Caudate nucleus (tissue), 63 donors: ENCODE measurements at places on chromosomes 7 and 10.
A peak's percentile ranks its signal among the peaks of the same experiment; 100 is the strongest.

GRCh38 chr7:126569402-126569801 lies 683.3 kb downstream of the GRM8 start:
- DNase-seq, result no peak

DNA sequence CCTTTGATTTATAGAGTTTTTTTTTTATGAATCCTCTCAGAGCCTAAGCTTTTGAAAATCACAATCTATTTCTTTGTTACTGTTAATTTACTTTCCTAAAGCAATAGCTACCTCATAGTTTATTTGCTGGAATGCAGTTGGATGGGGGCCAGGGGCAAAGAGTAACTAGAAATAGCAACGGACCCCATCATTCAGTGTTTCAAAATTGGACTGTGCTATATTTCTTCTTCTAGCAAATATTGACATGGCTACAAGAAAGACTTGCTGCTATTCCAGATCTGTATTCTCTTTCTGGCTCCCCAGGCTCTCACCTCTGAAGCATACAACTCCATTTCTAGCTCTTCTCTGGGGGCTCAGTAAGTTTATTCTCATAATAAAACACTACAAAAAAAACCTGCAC lies 661.6 kb upstream of the NRG3 start:
- no peak for DNase-seq

- no peak for DNase-seq
Measured at GRCh38 chr10:16242446-16242845, 194.4 kb upstream of the PTER start.

- DNase-seq, result no peak
Measured at GRCh38 chr10:122877264-122877663, 2.1 kb downstream of the FAM24B start.

DNA sequence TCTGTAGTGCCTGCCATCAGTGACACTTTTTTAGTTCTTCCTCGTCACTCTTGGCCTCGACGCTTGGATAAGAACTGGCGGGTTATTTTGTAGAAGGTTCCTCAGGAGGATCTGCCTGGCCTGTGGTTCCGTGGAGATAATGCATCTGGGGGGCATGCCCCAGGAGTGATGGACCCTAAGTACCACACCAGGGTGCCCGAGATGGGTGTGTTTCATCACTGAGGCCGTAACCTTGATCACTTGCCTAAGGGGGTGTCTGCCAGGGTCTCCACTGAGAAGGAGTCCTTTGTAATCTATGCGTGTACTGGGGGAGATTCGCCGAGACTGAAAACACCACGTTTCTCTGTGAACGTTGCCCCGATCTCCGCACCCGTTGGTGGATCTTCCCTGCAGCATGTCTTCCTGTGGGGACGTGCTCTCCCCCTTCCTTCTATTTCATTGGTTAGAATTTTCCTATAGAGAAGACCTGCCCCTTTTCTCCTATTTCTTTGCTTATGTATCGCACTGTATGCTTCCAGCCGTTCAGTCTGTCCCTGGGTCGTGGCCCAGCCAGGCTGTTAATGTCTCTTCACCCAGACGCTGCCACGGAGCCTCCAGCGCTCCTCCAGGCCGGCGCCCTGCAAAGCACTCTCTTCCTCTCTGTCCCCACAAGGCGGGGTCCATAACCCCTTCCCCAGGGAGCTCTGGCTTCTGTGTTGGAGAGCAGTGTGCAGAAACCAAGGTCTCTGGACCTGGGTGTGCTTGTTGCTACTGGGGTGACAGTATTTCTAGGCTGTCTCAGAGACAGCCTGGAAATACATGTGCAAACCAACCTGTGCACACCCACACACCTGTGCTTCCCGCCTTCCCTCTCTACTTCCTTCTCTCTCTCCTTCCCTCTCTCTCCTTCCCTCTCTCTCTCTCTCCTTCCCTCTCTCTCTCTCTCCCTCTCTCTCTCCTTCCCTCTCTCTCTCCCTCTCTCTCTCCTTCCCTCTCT lies 14.4 kb upstream of the DPYSL4 start:
- no peak for DNase-seq

DNA sequence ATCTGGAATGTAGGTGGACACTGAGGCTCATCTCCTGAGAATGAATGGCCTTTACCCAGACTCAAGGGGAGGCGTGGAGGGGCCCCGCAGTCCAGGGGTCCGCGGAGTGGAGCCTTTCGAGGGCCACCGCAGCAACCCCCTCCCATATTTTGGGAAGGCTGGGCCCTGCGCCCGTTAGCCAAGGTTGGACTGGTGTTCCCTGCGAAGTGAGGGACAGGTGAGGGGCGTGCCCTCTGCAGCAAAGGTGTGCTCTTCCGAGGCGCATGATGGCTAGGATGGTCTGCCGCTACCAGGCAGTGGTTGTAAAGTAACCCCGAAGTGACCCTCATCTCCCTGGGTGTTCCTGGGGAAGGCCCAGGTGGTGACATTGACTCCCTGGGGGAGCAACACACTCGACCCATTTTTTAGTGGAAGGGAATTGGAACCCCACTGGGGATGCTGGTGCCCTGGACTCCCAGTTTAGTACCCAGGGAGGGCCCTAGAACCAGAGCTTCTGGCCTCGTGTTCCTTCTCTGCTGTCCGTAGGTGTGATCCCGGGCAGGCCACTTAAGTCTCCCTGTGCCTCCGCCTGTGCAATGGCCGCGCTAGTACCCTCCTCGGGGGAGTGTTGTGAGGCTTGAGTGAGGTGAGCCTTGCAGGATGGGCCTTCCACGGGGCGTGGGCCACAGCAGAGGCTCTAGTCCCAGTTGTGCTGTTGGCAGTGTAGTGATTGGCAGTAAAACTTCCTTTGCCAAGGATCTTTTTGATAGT lies 779 bp downstream of the FAM241B start:
- no peak for DNase-seq

DNA sequence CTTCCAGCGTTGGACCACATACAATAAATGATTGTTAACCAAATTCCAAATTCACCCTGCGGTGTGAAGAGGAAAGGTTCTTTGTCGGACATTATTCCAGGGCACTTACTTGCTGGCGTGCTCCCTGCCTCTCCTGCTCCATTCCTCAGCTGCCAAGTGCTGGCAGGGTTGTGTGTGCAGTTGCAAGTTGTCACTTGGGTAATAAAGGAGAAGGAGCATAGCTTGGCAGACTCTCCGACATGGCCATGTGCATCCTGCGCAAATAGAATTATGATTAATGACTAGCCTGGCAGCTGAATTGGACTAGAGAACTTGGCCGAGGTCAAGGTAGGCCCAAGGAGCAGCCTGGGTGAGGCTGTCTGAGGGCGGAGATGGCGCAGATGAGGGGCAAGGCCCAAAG lies 92.3 kb upstream of the ELMO1 start:
- DNase-seq, result peak; percentile 16

DNA sequence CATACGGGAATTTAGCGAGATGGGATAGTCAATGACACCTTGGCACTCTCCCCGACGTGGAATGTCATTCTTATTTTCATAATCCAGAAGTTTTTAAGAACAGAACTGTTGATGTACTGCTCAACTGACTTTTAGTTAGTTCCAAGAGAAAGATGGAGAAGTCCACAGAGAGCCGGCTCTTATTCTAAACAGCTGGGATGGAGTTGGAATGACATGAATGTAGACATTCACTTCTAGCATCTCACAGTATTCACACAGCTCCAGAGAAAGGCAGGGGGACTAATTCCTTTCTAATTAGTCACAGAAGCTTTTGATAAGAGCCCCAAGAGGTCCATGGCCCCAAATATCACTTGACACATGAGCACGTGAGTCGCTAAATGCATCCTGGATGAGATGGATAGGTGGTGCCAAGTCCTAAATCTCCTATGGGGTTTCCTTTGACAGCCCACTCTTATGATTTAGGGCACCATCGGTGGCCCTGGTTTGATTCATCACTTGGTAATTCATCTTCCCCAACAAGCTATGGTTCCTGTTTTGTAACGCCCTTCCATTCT lies 420.3 kb upstream of the AUTS2 start:
- DNase-seq, result no peak

DNA sequence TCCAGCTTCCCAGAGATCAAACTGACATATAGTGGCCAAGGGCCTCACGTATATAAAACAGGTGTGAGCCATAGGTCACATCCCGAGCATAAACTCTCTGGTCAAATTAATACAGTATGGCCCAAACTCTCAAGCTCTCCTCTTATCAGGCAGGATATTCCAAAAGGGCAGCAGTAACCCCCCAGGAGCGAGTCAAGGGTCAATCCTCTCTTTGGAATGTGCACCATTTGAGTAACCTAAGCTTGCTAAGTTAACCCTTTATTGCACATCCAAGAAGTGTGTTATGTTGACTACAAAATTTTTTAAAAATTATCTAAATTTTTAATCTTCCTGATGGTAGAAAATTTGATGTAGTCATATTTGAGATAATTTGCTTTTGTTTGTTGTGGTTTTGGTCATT lies 4.5 kb upstream of the TRIM24 start:
- no peak for DNase-seq

- DNase-seq, result no peak
Measured at GRCh38 chr7:74101061-74101681, 17.6 kb downstream of the LIMK1 start.

GRCh38 chr7:22193450-22193983 lies 163.4 kb downstream of the RAPGEF5 start:
- peak; percentile 69 for DNase-seq

DNA sequence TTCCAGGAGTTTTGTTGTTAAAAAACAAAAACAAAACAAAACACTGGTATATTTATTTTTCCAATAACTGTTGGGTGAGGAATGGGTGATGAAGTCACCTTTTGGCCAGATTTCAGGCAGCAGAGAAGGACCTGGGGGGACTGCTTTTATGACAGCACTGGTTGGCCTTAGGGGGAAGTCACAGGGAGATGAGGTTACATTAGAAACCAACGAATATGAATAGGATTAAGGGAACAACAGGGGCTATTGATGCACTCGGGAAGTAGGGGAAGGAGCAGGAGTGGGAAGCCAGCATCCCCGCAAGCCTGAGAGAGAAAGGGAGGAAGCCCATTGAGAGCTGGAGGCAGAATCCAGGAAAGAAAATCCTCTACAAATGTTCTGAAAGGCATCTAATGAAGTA lies 958.4 kb downstream of the TYW1 start:
- no peak for DNase-seq

DNA sequence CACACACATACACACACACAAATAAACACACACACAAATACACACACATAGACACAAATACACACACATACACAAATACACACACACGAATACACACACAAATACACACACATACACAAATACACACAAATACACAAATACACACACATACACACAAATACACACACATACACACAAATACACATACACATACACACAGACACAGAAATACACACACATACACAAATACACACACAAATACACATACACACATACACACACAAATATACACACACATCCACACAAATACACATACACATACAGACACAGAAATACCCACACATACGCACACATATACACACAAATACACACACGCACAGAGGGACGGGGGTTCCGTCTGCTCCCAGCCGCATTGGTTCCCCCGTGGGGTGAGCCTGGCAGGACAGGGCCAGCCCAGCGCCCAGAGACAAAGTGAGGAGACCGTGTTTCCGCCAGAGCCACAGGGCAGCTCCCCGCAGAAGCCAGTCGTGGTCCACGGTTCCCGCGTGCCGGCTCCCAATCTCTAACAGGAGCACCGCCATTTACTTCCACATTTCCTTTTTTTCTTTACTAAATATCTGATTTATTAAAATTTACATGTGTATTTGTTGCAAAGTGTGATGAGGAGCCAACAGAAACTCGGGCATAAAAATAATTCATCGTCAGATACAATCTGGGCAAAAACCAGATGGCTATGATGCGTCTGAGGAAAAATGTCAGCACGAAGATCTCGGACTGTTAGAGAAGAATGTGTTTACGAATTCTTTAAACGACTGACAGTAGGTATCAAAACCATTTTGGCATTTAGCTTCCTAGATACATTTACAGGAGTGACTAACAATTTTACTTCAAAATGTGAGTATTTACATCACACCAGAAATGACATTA lies 3.1 kb upstream of the KNDC1 start:
- DNase-seq, result no peak

DNA sequence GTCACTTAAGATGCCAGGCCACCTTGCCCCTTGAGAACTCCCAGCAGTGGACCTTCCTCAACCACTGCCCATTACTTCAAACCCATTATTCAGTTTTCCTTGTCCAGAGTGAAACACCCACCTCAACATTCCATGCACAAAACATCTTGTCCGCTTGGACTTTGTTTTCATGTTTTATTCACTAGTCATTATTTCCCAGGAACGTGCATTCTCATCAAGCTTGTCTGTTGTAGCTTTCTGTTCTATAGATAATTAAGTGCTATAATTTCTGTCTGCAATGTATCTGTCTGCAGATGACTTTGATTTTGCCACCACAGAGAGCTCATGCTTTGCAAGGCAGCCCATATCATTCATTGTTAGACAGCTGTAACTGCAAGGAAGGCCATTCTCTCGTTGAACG lies 117.4 kb downstream of the RAB18 start:
- no peak for DNase-seq

GRCh38 chr7:44290252-44290620 lies 35.2 kb downstream of the CAMK2B start:
- no peak for DNase-seq

GRCh38 chr7:69714886-69715576 lies 116.8 kb downstream of the AUTS2 start:
- DNase-seq, result no peak

DNA sequence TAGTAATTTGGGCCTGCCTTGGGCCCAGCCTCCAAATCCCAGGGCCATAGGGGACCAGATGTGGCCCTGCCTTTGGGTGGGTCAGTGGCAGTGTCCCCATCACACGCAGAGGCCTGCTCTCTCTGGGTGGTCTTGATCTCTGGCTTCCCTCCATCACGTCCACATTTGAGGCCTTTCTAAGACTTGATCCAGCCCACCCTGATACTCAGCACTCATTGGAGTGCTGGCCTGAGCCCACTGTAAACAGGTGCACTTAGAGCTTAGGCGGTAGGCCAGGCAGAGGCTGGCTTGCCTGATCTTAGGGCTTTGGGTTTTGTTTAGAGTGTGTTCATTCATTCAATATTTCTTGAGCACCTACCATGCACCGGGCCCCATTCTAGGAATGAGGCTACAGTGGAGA lies 52.6 kb downstream of the TBATA start:
- DNase-seq, result no peak

- DNase-seq, result no peak
Measured at GRCh38 chr7:102468478-102469350, 3.9 kb downstream of the LRWD1 start.

DNA sequence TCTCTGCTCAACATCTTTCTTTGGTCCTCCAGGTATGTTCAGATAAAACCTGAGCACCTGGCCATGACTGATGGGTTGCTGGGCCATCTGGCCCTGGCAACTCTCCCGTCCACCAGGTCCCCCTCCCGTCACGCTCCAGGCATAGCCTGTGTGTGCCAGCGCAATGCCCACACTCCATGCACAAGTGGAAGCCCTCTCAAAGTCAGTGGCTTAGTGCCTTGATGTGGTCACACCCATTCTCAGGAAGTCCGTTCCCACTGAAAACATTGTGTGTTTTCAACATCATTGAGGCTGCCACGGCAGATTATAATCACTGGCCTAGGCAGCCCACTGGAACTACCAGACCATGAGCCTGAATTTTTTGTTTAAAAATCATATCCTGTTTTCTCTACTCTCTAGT lies 170.6 kb upstream of the LANCL2 start:
- DNase-seq, result no peak

- DNase-seq, result no peak
Measured at GRCh38 chr10:65358565-65358964, 1567.3 kb upstream of the LRRTM3 start.

- DNase-seq, result no peak
Measured at GRCh38 chr10:17766731-17767130, 14.7 kb downstream of the TMEM236 start.
